Stimulated activated CD4-positive, alpha-beta T cell treated with anti-CD3 and anti-CD28 coated beads, Interleukin-2, amount 100 ng/mL, for 24 hours (primary cell): ENCODE measurements at places on chromosomes 2 and 18.

GRCh38 chr2:48961009-48961408, 193.3 kb downstream of the FSHR start:
- no peak for DNase-seq

DNA sequence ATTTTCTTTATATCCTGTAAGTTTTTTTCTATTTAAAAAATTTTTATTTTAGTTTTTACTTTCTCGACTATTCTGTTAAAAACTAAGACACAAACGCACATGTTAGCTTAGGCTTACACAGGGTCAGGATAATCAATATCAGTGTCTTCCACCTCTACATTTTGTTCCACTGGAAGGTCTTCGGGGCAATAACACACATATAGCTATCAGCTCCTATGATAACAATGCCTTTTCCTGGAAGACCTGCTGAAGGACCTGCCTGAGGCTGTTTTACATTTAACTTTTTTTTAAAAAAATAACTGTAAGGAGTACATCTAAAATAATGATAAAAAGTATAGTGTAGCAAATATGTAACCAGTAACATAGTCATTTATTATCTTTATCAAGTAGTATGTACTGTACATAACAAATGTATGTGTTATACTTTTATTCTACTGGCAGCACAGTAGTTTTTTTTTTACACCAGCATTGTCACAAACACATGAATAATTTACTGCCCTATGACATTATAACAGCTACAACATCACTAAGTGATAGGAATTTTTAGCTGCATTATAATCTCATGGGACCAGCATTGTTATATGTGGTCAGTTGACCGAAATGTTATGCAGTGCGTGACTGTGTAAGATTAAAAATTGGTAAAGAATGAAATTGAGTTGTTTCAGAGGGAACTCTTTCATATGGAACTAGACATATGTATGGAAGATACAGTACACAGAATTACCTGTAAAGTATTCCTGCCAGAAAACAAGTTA, 37.9 kb downstream of the CCDC138 start:
- no peak for DNase-seq

DNA sequence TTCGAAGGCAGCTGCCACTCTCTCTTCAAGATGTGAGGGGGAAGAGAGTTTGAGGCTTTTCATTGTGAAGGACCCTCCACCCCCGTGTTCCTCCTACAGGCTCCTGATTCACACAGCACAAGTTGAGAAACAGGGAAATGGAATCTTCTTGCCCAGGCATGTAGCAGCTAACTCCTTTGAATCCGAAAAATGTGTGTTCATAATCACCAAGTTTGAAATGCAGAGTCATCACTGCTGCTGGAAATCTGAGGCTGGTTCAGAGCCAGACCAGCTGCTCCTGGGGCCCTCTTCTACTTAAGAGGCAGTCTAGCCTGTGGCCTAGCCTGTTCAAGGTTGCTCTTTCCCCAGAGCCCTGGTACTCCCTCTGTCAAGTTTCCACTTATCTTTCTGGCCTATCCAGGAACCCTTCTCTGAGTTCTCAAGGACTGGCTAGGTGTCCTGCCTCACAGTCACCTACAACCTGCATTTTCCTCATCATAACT, 166.4 kb downstream of the TMEM247 start:
- DNase-seq, result no peak

DNA sequence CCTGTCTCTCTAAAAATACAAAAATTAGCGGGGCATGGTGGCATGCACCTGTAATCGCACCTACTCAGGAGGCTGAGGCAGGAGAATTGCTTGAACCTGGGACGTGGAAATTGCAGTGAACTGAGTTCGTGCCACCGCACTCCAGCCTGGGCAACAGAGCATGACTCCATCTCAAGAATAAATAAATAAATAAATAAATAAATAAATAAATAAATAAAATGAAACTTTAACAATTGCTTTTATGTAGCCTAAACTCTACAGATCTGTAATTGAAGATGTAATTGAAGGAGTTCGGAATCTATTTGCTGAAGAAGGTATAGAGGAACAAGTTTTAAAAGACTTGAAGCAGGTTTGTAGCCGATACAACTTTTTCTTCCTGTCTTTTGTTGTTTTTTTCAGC, 2.9 kb downstream of the GTF2A1L start:
- DNase-seq, result no peak

DNA sequence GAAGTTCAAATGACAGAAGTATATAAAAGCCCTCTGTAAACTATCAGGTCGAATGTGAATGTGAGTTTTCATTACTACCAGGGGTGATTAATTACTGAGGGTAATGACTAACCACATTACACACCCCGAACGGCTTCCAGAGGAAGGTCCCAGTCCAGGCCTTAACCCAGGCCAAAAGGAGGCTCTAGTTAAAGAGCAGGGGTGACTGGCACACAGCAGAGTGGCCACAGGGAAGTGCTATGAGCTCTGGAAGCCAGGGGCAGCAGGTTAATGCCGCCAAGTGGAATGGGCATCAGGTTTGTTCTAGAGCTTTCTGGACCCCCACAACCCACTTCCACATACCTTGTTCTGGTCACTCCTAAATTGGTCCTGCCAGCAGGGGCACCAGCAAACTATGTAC, 87.7 kb downstream of the BCL11A start:
- DNase-seq, result no peak

DNA sequence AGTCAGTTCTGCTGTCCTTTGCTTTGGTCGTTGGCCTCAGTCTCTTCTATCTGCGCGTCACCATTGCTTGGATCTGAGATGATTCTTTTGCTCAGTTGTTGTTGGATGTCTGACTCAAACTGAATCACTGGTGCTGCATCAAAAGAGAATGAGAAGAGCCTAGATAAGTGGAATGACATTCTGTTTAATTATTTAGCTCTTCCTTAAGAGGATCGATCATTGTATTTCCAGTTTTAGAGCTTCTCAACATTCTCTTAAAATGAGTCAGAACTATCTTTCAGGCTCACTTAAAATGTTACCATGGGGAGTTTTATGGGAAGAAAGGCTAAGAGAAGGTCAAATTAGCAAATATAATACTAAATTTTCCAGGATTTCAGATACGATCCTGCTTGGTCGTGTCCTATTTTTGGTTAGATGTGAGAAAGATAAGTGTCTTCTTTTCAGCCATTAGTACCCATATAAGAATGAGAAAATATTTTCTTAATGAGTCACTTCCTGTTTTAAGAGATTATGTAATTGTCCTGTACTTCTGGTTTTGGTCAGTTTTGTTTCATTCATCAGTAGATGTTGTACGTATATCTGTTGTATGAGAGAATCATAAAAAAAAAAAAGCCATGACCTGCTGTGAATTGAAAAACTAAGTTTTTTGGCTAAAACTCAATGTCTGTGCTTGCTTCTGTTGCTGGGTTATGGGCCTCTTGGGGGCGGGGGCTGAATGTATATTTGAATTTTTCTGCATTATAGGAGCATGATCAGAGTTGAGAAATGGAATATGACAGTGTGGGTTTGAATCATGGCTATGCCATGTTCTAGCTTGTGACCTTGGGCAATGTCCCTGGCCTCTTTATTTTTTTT, 31.6 kb upstream of the CASP10 start:
- DNase-seq, result no peak

- no peak for DNase-seq
These were observed 151.8 kb upstream of the PTPRM start for GRCh38 chr18:7415081-7415894.

DNA sequence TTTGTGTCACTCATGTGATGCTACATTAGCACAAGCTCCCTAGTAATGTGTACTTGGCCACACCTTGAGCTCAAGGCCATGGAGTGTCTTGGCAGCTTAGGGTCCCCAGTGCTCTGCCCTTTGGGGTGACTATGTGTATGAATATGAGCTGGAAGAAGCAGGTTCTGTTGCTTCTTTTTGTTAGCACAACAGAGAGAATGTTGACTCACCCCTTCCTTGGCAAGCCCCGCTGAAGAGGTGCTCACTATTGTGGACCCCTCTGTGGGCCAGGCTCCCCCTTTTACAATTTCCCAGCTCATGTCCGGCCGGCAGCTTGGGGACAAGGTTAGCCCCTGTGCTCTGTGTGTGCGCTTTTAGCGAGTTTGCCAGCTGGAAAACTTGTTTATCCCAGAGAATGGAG, 48.1 kb downstream of the DGKD start:
- no peak for DNase-seq

DNA sequence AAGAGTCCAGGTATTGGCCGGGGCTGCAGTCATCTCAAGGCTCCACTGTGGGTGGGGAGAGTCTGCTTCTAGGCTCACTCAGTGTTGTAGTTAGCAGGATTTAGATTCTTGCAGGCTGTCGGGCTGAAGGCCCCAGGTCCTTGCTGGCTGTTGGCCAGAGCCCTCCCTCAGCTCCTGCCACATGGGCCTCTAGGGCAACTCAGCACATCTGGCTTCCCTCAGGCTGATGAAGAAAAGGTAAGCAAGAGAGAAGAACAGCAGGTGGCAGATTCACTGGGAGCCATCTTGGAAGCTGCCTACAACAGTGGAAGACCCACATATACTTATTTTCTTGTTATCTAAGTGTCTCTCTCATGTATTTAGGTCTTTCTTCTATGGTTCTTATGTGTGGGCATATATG, 4.3 kb downstream of the MRPS9 start:
- no peak for DNase-seq

GRCh38 chr2:57759131-57759530, 287.5 kb upstream of the VRK2 start:
- DNase-seq, result no peak

- no peak for DNase-seq
These were observed 398.8 kb downstream of the CCDC85A start for GRCh38 chr2:56582570-56582969.

DNA sequence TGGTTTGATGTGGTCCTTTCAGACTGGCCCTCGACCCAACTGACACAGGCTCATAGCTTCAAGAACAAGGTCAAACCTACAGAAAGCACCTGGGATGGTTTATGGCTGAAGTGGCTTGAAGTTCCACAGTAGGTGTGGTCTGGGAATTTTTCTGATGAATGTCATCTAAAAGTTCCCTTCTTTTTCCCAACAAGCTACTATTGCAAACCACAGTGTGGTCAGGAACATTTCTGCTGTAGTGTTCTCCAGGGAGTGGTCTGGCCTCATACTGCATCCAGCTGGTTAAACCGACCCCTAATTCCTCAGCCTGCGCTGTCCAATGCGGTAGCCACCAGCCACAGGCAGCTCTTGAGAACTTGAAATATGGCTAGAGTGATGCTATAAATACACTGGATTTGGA, 92.7 kb downstream of the FAM124B start:
- no peak for DNase-seq

GRCh38 chr2:187547353-187547979, 6.8 kb downstream of the TFPI start:
- no peak for DNase-seq

- no peak for DNase-seq
These were observed 367.1 kb downstream of the HRH4 start for GRCh38 chr18:24827501-24827900.

DNA sequence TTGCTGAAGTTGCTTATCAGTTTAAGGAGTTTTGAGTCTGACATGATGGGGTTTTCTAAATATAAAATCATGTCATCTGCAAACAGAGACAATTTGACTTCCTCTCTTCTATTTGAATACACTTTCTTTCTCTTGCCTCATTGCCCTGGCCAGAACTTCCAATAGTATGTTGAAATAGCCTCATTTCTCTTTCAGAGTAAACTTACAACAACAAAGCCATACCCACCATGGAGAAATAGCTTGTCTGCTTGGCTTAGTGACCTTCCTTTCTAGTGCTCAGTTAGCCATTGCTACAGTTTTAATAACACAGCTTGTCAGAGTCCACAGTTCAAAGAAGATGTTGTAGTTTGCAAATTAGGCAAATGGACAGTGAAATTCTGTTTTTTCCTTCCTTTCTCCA, 228.0 kb downstream of the ETAA1 start:
- no peak for DNase-seq

GRCh38 chr2:103402944-103403343, 641.1 kb downstream of the TMEM182 start:
- DNase-seq, result no peak

DNA sequence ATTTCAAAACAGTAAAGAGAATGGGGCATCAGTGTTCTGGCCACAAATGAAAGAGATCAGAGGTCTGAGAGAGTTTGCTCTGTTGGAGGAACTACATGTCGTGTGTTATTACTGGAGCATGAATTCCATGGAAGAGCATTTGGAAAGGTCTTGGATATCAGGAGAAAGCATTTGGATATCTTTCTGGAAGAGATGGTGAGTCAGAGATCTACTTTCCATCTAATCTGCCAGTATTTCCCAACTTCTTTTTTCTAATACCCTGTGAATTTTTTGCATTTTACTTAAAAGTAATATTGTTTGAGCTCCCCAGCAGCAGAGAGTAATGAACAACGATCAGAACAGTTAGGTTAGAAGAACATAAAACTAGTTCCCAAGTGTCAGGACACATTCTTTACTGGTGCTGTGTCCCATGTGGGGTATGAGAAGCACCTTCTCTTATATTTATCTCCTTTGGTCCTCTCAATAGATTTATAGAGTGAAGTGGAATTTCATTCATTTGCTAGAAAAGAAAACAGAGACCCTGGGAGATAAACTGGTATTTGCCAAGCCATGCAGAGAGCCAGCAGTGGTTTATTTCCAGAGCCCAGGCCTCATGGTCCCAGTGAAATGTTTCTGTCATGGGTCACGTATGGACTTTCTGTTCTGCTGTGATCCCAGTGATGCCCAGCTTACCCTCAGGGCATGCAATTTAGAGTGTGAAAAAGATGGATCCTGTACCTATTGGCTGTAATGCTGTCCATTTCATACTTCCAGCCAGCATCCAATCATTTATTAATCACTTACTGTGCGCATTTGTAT, 130.8 kb upstream of the NT5C1B start:
- DNase-seq, result no peak

DNA sequence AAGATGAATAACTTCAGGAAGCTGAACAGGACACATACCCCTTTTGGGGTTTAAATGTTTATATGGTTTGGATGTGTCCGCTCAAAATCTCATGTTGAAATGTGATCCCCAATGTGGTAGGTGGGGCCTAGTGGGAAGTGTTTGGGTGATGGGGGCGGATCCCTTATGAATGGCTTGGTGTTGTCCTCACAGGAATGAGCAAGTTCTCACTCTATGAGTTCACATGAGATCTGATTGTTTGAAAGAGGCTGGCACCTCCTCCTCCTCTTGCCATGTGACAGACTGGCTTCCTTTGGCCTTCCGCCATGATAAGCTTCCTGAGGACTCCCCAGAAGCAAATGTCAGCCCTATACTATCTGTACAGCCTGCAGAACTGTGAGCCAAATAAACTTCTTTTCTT, 88.6 kb upstream of the ZNF532 start:
- DNase-seq, result no peak
